Upper lobe of right lung (tissue), 1 donor: ENCODE measurements at places on chromosomes 5 and 9.

DNA sequence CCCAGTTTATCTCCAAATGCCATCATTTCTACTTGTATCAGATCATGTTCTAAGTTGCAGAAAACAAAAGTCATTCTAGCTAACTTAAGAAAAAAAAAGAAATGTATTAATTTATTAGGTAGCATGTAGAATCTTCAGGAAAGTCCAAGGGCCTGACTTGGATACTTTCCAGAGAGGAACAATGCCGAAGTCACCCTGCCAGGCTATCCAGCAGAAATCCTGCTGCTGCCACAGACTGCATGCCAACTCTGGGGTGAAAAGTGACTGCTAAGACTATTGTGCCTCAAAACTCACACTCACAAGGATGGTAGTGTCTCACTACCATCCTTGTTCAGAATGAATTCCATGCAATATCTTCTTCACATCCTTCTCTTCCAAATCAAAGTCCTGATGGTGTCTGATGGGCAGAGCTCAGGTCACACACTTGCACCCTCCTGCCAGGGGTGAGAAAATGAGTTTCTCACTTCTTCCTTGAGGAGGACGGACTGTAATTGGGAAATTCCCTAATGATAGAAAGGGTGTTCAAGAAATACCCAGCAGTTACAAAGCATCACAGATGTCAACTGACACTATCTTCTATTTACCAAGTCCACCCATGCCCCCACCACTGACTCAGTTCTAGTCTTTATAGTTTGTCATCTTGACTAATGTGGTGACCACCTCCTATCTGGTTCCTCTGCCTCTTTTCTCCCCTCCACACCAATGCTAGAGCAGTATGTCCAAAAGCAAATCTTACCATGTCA, 279.4 kb downstream of the CWC27 start:
- DNase-seq, result no peak

DNA sequence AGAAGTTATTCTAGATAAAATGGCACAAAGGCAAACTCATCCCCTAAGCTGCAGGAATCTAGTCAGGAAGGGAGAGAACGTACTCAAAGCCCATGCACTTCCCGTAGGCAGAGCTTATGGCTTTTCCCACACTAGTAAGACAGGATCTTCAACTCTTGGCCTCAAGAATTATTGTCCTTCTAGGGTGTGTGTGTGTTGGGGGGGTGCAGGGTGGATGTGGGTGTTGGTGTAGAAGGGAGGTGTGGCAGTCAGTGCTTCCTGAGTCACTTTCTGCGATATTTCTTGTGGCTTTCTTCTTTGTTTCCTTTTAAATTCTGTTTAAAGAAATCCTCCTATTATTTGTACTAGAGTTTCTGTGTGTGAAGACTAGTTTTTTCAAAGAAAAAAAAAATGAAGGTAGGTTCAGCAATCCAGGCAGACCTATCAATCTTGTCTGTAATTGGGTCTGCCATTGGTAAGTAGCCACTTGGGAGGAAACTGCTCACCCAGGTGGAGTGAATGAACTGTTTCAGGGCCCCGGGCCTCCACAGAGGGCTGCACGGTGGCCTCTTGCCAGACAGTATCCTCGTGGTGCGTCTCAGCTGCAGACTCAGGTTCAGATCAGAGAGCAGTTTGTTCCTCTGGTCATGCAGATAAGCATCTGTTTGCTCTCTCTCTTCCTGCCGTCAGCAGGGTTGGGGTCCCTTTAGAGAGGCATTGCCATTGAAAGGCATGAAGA, 131.9 kb downstream of the NPR3 start:
- no peak for DNase-seq

GRCh38 chr5:177382423-177383029, 1.7 kb upstream of the SLC34A1 start:
- no peak for DNase-seq

- DNase-seq, result no peak
Measured at GRCh38 chr5:130689831-130690230, 475.2 kb downstream of the HINT1 start.

- no peak for DNase-seq
Measured at GRCh38 chr5:33161421-33161820, 279.3 kb upstream of the TARS1 start.

- DNase-seq, result no peak
Measured at GRCh38 chr5:34833976-34834793, 4.8 kb upstream of the TTC23L start.
